ENCODE measurements at places on chromosomes 1 and 21.

- DNase-seq: no peak
Observed at GRCh38 chr1:201093962-201094361, 18.3 kb downstream of the CACNA1S start.

DNA sequence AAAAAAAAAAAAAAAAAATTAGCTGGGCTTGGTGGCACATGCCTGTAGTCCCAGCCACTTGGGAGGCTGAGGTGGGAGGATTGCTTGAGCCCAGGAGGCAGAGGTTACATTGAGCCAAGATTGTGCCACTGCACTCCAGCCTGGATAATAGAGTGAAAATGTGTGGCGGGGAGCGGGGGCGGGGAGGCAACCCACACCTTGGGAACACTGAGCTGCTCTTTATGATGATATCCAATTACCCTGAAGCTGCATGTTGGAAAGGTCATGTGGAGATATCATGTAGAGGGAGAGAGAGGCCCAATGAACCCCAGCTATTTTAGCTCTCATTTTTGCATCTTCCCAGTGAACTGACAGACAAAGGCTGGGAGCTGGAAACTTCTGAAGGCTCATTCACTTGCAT is 48.3 kb upstream of the ZNF648 start:
- DNase-seq: no peak

- no peak for DNase-seq
Observed at GRCh38 chr1:22117851-22118250, 25.0 kb downstream of the WNT4 start.

DNA sequence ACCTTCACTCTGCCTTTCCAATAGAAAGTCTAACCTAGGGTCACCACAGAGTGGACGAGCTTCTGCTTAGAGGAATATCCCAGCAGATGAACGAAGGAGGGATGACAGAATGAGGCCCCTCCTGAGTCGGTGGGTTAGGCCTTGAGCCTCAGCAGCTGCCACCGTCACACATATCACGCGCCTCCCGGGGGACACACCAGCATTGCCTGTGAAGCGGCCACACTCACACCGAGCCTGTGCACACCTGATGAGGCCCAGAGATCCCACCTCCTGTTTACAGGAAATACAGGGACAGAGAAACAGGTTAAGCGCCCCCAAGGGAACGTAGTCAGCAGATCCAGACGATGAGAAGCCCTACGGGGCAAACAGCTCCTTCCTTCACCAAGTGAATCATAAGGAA is 25.1 kb upstream of the LRRC47 start:
- DNase-seq: no peak

GRCh38 chr1:26419494-26419893 is 8.9 kb downstream of the LIN28A start:
- no peak for DNase-seq

DNA sequence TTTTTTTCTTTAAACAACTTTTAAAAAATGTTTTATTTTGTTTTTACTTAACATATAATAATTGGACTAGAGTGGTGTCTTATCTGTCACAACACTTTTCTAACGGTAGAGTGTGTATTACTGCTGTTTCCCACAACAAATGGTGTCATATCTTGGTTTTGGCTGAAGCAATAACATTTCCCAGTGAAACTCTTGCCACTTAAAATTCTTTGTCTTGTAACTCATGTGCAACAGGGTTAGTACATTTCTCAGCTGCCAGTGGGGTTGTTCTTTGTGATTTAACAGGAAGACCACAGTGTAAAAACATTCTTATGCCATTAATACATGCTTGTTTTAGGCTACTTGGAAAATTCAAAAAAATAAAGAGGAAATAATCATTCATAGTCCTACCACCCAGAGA is 43.5 kb downstream of the ALPL start:
- no peak for DNase-seq

GRCh38 chr1:38061290-38061689 is 14.7 kb upstream of the POU3F1 start:
- DNase-seq: no peak

- peak; percentile 35 for DNase-seq
Observed at GRCh38 chr1:201650623-201650933, 111.7 kb downstream of the NAV1 start.

DNA sequence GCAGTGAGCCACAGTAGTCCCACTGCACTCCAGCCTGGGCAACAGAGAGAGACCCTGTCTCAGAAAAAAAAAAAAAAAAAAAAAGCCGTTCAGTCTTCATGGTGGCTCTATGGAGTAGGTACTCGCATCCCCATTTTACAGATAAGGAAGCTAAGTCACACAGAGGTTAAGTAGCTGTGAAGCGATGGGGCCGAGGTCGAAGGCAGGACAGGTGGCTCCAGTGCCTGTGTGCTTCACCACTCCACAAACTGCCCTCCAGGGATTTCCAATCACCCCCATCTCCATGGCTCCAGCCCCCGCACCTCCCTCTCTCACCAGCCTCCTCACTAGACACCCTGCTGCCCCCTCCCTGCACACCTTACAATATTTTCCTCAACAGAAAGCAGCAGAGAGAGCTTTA is 61.9 kb downstream of the SYF2 start:
- no peak for DNase-seq

- DNase-seq: no peak
Observed at GRCh38 chr1:118395430-118395991, 210.5 kb upstream of the SPAG17 start.

DNA sequence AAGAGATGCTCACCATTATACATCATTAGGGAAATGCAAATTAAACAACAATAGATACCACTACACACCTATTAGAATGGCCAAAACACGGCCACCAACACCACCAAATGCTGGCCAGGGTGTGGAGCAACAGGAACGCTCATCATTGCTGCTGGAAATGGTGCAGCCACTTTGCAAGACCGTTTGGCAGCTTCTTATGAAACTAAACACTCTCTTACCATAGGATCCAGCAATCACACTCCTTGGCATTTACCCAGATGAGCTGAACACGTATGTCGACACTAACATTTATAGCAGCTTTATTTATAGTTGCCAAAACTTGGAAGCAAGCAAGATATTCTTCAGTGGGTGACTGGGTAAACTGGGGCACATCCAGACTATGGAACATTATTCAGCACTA is 28.9 kb upstream of the ADARB1 start:
- no peak for DNase-seq

- DNase-seq: no peak
Observed at GRCh38 chr1:18907021-18907916, 4.9 kb upstream of the ALDH4A1 start.

DNA sequence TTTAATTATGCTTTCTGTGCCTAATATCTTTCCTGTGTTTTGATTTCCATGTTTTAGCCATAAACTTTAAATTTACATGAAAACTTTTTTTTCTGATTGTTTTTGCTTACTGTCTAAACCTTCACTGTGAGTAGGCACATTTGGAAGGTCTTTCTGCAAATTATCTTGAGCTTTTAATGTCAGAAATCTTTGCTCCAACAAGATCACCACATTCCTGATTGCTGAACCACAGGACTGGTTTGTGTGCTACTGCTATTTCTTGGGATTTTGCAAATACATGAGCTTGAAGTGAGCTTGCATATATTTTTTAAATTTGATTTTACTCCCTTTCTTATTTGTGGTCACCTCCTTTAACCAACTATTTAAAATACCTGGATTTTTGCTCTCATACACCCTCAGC is 61.3 kb downstream of the PTBP2 start:
- no peak for DNase-seq

- no peak for DNase-seq
Observed at GRCh38 chr1:65904681-65905083, 112.0 kb downstream of the PDE4B start.

- DNase-seq: no peak
Observed at GRCh38 chr1:39632682-39633417, 6.6 kb downstream of the HEYL start.

DNA sequence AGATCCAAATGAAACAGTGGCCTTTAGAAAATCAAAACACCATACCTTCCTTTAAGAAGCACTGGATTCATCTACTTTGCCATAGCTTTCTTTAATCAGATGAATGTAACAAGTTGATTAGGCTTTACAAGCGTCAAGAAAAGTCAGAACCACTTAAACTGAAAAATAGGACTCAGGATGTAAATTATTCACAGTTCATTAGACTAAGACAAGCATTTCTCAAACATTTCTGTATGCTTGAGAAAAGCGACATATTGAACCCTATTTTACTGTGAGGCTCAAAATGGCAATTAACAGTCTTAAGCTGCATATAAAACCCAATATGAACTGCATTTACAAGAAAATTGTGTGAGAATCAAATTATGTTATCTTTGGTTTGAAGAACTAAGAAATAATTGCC is 256.7 kb upstream of the SNX7 start:
- DNase-seq: no peak

- DNase-seq: peak; percentile 82
Observed at GRCh38 chr1:39098546-39099250, 72.5 kb downstream of the NDUFS5 start.

GRCh38 chr1:168229893-168230292 is 4.1 kb downstream of the SFT2D2 start:
- DNase-seq: no peak

- no peak for DNase-seq
Observed at GRCh38 chr1:72601035-72601674, 318.8 kb upstream of the NEGR1 start.

GRCh38 chr1:32876341-32877210 is 5.9 kb upstream of the FNDC5 start:
- DNase-seq: no peak

DNA sequence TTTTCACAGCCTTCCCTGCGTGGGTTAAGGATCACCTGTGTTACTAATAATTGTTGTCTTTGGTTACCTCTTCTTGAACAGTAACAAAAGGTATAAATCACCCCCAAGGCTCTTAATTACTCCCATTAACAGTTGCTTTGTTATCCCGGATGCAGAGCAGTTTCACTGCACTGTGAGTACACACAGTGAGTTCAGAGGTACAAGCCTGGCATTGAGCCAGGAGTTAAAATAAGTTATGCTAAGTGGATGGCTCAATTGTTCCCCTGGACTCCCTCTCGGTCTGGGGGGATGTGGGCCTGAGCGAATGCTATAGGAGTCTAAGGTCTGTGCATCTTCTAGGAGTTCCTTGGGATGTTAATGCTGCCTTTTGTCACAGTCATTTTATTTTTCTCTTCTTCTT is 258.3 kb downstream of the ATG4C start:
- DNase-seq: no peak

GRCh38 chr1:203797948-203798655 is 2.7 kb downstream of the ZBED6 start:
- peak; percentile 81 for DNase-seq

DNA sequence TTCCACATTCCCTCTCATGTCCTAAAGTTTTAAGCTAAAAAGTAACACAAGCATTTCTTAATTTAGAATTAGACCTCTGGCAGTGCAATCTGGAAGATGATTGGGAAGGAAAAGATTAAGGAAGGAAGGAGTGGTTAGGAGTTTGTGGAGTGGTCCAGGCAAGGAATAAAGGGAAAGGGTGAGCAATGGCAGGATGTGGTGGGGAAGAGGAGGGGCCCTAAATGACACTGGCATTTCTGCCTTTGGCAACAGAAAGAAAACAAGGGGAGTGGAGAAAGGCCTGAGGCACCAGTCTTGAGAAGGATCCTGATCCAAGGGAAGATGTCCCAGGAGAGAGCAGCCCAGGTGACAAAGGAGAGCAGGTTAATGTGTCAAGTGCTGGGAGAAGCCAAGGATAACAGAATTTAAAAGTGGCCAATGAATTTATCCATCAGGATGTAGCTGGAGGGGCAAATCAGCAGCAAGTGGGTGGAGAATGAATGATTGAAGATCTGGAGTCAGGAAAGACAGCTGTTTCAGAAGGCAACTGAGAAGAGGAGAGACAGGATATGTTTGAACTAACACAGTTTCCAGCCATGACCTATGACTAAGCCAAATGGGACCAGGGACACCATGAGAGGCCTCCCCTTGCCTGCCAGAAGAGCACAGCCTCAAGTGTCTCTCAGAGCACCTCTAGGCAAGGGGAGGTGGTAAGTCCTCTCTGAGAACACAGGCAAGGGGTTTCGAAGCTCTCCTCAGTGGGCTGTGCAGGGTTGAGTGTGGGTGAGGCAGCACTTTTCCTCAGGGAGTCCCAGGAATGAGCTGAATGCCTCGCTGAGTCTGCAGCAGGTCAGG is 20.9 kb upstream of the LY9 start:
- no peak for DNase-seq

GRCh38 chr1:26287033-26287711 is 7.3 kb downstream of the SH3BGRL3 start:
- no peak for DNase-seq

GRCh38 chr1:53482441-53483153 is 23.4 kb downstream of the DMRTB1 start:
- DNase-seq: peak; percentile 11

DNA sequence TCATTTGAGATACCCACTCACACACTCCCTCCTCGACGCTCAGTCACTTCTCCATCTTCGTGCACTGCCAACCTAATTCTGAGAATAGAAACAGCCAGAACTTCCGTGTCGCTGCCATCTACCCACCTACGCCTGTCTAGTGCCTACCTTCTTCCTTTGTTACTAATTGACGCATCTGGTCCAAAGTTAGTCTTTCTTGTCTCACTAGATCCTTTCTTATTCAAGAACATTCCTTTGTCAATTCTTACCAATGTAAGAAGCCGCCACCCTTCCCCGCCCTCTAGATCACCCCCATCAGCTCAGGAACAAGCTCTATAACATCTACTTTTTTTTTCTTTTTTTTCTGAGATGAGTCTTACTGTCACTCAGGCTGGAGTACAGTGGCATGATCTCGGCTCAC is 3.7 kb downstream of the PADI6 start:
- DNase-seq: no peak

DNA sequence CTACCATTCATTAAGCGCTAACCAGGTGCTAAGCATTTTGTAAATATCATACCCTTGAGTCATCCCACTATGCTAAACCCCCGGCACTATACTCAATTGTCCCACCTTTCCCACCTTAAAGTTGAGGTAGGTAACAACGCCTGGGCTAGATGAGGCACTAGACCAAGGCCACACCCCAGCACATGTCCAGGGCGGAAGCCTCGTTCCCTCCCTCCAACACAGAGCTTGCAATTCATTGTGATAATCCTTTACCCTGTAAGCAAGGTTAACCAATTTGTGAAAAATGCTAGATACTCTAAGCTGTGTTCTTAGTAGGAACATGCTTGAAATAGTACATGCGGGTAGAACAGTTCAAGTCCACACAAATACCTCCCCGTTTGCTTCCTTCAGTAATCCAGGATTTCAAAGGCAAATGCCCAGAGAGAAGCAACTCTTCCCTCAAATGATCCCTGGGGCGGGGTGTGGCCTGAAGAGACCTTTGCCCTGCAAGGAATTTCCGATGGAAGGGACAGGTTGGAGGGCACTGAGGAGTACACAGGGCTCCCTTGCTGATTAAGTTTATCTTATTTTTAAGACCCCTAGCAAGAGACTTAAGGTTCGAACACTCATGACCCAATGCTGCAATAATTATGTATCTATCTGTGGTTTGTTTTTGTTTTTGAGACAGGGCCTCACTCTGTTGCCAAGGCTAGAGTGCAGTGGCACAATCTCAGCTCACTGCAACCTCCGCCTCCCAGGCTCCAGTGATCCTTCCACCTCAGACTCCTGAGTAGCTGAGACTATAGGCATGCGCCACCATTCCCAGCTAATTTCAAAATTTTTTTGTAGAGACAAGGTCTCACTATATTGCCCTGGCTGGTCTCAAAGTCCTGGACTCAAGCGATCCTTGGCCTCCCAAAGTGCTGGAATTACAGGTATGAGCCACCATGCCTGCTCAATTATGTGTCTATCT is 2.6 kb downstream of the RSPH1 start:
- DNase-seq: no peak

GRCh38 chr21:41442481-41443186 is 16.6 kb downstream of the MX1 start:
- no peak for DNase-seq

All from keratinocyte (primary cell).